Stimulated activated CD8-positive, alpha-beta memory T cell treated with anti-CD3 and anti-CD28 coated beads, Interleukin-4, amount 100 ng/mL, for 24 hours (primary cell): ENCODE measurements at places on chromosomes 1 and 21.

GRCh38 chr1:110525249-110525595 lies 6.2 kb upstream of the KCNA10 start:
- DNase-seq = no peak

DNA sequence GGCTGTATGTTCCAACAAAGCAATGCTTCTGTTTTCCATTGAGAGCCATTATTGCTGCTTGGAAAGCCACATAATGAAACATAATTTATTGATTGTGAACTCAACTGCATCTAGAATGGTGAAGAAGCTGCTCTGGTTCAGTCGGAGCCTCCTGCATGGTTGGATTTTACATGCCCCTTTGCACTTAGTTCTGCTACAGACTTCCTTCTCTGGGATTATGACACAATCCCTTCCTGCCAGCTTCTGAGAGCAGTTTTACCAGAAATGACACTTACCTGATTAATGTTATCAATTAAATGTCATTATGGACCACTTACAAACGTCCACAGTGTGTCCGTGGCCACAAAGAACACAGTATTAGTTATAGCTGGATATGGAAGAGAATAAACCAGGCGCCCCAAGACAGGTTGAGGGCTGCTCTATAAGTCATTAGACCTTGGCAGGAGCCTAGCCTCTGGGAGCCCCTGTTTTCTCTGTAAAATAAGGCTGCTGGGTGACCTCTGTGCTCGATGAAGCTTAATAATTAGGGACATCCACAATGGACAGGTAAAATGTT lies 7.0 kb upstream of the CD58 start:
- DNase-seq = no peak

GRCh38 chr1:11533790-11534787 lies 55.1 kb downstream of the DISP3 start:
- no peak for DNase-seq

- no peak for DNase-seq
Observed at GRCh38 chr1:151686561-151686960, 30.0 kb downstream of the CELF3 start.

DNA sequence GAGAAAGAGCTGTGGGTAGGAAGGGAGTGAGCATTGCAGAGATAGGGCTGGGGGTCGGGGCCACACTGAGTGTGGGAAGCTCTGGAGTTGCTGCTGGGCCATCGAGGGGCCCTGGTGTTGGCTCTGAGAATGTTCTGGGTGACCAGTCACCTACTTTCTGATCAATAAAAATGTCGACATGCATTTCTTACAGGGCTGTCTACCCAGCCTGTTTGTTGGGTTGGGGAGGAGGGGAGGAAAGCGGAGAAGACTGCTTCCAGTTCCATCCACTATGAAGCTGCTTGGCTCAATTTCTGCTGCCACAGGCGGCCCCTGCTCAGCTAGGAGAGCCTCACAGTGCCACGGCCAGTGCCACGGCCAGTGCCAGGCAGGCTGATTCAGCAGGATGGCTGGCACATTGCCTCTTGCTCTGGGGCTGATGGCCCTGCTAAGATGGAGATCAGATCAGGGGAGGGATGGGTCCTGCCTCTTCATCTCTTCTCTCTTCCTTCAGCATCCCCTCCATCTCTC lies 3.0 kb upstream of the PADI3 start:
- no peak for DNase-seq

GRCh38 chr1:24930260-24931145 lies at the start of gene RUNX3:
Gene RUNX3, minus strand, starts transcription at chr1:24930276. Its CDS starts 408 bp downstream, at chr1:24929868.
- DNase-seq = peak; percentile 87

DNA sequence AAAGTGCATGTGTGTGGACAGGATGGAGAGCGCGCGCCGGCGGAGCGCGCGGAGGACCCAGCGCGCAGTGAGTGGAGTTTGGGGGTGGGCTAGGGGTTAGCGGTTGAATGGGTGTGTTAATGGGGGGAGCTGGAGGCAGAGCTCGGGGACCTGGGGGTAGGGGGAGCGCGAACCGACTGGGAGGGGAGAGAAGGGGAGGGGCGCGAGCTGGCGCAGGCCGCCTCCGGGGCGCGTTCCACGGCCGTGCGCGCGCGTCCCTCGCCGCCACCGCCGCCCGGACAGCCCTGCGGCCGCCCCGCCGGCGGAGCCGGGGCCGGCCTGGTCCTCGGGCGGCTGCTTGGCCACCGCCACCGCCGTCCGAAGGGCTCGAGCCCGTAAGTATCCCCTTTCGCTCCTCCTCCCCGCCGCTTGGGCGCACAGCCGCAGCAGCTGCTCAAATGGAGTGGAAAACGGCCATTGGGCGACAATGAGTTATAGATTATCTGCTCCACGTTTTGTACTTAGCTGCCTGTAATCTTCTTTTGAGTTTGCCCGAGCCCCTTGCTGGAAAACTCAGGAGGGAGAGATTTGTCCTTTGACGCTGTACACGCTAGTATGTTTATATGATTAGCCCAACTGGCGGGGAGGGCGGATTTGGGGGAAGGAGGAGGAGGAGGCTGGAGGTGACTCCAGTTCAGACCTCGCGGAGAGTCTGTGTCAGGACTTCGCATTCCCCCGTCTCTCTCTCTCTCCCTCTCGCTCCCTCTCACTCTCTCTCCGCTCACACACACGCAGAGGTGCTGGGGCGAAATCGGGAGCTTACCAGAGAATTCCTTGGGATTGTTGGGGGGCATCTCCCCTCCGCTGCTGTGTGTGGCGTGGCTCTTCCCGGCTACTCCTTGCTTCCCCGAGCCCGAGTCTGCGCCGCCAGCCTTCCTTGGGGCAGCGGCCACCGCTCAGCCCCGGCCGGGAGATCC lies at the start of gene ADGRL2:
TSS of gene ADGRL2 (plus strand) at position 240 of the 956 bp plus-strand sequence. CDS start 36,051 bp downstream, outside the sequence.
- DNase-seq = no peak

DNA sequence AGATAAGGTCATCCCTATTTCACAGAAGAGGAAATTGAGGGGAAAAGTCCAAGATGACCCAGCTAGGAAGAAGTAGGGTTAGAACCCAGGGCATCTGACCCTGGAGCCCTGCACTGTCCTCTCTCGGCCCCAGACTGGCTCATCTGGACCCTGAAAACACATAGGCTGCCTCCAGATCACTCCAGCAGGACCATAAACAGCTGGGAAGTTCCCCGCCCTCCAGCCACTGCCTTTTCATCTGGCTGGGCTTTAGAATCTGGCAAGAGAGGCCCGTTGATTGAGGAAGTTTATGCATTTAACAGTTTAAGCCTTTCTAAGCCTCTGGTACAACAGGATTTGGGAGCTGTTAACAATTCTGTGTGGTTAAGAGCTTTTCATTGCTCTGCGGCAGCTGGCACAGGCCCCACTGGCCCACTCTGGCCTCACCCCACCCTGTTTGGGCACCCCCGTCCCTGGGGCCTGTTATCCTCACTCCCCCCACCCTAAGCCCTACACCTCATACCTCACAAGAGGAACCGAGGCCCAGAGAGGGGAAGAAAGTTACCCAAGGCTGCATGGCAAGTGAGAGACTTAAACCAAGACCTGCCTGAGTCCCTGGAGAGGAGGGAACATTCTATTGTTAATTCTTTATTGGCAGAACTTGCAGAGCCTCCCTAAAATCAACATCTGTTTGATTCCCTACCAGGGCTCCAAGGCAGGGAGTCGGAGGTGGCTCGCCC lies 84.2 kb downstream of the EPHB2 start:
- DNase-seq = no peak

- no peak for DNase-seq
Observed at GRCh38 chr1:60904099-60904851, 178.1 kb upstream of the NFIA start.

DNA sequence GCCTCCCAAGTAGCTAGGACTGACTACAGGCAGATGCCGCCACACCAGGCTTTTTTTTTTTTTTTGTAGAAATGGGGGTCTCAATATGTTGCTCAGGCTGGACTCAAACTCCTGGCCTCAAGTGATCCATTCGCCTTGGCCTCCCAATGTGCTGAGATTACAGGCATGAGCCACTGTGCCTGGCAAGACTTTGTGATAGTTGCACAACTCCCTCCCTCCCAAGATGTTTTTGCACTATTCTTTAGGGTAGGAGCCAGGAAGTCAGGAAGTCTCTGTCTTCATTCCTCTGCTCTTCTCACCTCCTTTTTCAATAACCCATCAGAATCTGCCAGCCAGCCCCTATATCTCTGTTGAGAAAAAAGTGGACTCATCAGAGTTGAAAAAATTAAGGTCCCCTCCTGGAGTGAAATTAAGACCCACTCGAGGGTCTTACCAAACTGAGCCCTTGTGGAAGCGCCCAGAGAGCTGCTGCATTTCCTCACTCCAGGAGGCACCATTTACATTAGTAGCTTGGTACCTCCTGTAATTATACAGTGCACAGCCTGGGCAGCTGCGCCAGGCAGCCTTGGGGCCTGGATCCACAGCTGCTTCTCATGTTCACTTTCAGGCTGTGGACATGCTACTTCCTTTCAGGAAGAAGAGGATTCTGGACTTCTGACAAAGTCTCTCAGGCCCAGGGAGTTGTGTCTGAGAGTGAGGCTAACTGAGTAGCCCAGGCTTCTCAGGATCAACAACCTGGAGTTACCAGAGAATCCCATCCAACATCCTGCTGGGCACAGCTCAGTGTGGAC lies 24.0 kb downstream of the TCEA3 start:
- no peak for DNase-seq

DNA sequence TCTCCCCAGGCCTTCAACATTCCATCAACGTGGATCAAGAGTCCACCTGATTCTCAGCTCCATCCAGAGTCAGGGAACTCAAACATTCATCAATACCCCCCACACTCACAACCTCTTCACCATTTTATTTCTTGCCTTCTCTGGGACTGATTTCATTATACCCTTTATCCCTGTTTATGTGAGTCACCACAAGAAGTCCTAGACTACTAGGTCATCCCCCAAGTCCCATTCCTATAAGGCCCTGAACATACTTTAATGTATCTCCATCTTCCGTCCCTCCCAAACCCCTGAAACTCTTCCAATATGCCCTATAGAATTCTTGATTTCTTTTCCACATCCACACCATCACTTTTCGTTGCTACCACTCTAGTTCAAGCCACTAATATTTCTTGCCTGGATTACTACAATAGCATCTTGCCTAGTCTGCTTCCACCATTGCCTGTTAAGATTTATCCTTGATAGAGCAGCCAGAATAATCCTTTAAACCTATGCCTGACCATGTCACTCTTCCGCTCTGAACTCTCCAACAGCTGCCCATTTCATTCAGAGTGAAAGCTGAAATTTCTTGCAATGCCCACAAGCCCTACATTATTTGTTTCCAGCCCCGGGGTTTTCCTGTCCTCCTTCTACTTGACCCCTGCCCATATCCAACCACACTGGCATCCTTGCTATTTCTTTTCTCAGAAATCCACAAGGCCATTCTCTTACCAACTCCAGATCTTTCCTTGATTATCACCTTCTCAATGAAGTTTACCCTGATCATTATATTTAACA lies 9.4 kb upstream of the SAMD13 start:
- no peak for DNase-seq

- no peak for DNase-seq
Observed at GRCh38 chr1:168202941-168203654, 22.7 kb upstream of the SFT2D2 start.

DNA sequence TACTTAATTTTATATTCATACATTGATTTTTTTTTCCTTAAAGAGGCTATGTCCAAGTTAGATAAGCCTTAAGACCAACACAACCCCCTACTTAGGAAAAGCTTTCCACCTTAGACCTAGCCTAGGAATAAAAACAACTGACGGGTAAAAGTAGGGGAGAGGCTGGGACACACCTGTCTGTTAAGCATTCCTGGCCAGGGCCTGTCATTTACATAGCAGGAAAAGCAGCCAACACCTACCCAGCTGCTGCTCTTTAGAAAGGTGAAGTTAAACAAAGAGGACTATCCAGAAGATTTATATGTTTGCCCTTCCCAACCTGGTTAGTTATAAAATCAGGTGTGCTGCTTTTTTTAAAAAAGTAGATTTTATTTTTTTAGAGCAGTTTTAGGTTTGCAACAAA lies 29.1 kb upstream of the SAMD13 start:
- DNase-seq = no peak

GRCh38 chr1:218303176-218303879 lies 18.2 kb downstream of the RRP15 start:
- DNase-seq = no peak

GRCh38 chr1:50959303-50959912 lies 659 bp downstream of the FAF1 start:
- DNase-seq = no peak

DNA sequence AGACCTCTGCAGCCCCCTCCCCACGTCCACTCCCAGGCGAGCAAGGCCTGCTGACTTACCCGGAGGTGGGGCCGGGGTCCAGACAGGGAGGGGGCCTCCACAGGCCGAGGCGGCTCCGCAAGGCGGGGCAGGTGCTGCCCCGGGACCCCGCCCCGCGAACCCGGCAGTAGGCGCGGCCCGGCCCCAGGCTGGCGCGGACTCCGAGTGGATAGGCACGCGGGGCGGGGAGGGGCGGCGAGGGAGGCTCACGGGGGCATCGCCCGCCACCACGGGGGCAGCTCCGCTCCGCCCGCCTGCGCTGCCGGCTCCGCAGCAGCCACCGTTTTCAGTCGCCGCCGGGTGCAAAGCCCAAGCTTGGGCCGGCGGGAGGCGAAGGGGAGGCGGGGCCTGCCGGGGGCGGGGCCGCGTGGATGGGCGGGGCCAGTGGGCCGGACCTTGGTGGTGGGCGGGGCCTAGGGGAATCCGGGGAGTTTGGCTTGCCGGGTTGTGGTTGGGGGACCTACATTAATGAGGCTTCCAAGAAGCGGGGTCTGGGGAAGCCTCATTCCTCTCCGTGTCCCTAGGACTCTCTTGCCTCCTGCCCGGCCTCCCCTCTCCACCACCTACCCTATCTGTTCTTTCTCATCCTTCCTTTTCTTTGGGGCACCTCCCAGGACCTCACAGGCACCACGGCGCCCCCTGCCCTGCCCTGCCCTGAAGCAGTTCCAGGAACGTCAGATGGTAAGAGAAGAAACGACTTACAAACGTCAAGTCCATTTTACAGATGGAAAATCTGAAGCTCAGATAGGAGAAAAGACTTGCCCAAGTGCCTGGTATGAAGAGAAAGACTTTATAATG lies at the start of gene RIMS3:
TSS of gene RIMS3 (minus strand) at position 348 of the 837 bp plus-strand sequence. CDS start 23,757 bp downstream, outside the sequence.
- DNase-seq = peak; percentile 70

- DNase-seq = no peak
Observed at GRCh38 chr1:97412166-97412565, 508.7 kb downstream of the DPYD start.

GRCh38 chr1:60427701-60428100 lies 354.1 kb upstream of the C1orf87 start:
- no peak for DNase-seq

GRCh38 chr1:29392036-29392435 lies 155.7 kb downstream of the PTPRU start:
- DNase-seq = no peak

DNA sequence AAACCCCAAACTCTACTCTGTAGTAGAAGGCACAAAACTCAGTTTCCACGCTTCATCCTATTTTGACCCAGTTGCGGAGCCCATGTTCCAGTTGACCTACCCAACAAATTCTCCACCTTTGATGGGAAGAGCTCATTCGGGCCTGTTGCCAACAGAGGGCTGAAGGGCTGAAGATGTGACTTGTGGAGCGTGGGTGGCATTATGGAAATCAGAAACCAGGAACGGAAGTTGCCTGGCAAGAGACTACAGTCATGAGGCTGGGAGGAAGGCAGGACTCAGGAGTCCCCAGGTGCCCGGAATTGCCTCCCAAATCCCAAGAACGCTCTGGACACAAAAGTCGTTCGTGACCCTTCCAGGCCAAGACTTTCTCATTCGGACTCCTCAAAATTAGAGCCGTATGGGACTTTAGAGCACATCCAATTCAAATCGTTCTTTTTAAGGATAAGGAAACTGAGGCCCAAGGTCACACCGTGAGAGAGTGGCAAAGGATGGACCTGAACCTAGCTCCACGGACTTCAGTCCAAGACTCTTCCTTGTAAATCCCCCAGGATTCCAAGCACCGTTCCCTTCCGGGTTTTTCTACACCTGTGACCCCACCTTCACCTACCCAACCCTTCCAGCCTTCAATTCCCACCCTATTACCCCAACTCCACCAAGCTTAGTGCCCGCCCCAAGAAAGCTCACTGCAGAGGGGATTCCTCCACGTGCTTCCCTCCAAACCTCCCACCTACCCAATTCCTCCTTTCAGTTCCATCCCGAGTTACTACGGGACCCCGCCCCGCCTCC lies 739 bp downstream of the SMG5 start:
- DNase-seq = no peak
